ENCODE measurements at places on chromosomes 6 and 20.
A peak's percentile ranks its signal among the peaks of the same experiment; 100 is the strongest.

GRCh38 chr6:99270826-99271225 is 78.6 kb downstream of the FAXC start:
- no peak for ATAC-seq

DNA sequence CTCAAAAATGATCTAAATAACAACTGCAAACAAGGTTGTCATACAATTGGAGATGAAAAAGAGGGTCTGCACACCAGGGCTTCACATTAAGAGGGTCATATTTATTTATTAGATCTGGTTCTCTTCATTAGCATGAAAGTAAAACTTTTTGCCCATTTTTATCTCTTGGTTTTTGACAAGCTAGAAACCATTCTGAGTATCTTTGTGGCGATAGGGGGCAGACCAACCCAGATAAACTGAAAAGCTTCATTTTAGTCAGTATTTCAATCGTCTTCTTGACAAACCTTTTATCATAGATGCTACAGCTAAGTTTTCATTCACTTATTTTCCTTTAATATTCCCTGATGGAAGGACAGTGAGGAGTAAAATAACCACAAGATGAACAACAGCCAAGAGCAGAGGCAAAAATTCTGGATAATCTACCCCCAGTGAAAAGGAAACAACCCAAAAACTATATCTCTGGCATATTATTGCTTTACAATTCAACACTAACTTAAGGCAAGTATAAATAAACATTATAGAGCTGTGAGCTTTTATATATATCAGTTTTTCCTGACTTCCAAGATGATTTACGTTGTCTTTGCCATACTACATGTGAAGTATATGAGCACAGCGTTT is 45.2 kb downstream of the THEMIS start:
- no peak for ATAC-seq

DNA sequence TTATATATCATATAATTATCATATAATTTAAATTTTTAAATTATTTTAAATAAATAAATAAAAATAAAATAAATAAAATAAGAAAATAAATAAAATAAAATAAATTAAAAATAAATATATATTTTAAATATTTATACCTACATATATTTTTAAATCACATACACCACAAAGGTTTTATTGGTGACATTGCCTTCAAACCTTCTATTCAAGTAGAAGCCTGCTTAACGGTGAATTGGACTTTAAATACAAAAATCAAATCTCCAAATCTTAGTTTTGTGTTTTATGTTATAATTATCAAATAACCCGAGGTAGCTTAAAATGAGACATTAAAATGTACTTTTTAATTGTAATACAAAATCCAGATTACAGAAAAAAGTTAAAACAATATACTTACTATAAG is 1137.8 kb downstream of the HACE1 start:
- ATAC-seq = no peak

DNA sequence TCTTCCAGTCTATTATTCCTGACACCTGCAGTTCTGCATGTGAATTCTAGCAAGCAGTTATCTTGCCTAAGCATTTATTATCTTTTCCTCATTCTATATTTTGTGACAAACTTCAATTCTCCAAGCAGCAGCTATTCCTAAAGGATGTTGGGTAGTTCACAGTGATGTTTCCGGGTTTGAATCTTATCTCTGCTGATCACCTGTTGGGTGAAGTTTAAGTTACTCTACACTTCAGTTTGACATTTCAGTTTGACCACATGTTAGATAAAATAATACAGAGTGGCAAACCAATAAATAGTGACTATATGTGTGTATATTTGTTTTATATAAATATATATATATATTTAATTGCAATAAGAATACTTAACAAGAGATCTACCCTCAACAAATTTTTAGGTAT is 168.6 kb downstream of the ADGRG6 start:
- ATAC-seq = no peak

- ATAC-seq = no peak
Measured at GRCh38 chr6:8014947-8015346, 49.2 kb downstream of the BLOC1S5 start.

DNA sequence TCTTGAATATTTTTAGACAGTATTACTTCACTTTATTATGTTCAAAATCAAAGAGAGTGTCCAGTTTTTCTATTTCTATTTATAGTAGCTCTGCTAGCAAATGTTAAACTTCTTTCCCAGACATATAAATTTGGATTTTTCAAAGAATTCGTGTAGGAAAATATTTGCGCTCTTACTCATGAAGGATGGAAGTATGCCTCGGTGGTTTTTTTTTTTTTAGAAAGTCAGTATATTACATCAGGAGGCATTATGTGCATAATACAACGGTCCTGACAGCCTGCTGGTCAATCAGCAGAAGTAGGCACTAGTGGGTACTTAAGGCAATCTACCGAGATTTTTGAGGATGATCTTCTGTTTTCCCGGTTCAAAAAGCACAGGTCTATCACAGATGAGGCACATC is 249.3 kb downstream of the TBX18 start:
- no peak for ATAC-seq

GRCh38 chr6:112269114-112269513 is 14.7 kb upstream of the LAMA4 start:
- ATAC-seq = peak; percentile 52

GRCh38 chr6:147579667-147580066 is 71.2 kb downstream of the SAMD5 start:
- ATAC-seq = no peak

DNA sequence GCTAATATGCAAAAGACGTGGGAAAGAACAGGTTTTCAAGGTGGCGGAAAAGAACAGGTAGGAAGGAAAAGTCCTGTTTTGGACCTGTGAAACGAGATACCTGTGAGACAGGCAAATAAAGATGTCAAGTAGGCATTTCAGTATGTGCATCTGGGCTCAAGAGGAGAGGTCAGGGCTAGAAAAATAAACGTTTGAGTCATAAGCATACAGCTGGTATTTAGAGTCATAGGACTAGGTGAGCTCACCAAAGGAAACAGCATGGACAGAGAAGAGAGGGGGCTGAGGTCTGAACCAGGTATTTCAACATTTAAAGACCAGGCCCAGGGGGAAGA is 14.9 kb downstream of the MTFR2 start:
- ATAC-seq = no peak

- no peak for ATAC-seq
Measured at GRCh38 chr6:55536391-55536956, 42.5 kb downstream of the HMGCLL1 start.

DNA sequence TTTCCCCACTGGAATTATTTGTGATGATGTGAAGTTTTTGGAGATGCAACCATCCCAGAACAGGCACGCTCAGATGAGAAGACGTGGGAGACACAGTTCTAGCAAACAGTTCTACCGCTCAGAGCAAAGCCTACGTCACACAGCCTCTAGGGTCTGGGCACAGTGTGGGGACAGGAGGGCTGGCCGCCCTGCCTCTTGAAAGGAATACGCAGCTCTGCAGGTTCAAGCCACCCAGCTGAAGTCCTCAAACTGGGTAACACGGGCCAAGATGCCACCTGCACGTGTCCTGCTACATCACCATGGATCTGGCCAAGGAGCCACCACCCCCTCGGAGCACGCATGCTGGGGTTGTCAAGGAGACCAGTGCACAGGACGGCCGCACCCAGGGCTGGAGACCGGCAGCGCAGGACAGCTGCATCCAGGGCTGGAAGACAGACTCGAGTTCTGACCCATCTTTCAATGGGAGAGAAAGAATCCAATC is 75.0 kb downstream of the NOL4L start:
- no peak for ATAC-seq

DNA sequence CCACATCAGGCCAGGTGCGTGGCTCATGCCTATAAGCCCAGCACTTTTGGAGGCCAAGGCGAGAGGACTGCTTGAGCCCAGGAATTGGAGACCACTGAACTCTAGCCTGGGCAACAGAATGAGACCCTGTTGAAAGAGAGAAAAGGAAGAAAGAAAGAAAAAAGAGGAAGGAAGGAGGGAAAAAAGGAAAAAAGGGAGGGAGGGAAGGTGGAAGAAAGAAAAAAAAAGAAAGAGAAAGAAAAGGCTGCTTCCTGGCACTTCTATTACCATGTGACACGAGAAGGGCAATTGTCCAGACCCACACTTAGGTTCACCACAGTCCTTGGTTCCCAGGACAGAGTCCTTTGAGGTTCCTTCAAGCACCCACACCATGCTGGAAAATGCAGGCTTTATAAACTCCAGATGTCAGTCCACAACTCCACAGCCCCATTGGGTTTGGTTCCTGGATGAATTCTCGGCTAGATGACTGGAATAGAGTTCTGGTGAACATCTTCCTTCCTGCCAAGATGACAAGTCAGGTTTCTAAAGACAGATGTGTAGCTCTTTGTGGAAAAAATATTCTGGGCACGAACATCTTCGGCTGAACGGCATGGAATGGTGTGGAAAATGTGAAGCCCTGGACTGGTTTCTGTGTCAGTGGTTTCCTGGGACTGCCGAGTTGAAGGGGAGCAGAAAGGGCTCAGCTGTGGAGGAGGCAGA is 32.5 kb downstream of the NT5E start:
- peak; percentile 26 for ATAC-seq

GRCh38 chr6:97110626-97111025 is 172.4 kb downstream of the MMS22L start:
- no peak for ATAC-seq

DNA sequence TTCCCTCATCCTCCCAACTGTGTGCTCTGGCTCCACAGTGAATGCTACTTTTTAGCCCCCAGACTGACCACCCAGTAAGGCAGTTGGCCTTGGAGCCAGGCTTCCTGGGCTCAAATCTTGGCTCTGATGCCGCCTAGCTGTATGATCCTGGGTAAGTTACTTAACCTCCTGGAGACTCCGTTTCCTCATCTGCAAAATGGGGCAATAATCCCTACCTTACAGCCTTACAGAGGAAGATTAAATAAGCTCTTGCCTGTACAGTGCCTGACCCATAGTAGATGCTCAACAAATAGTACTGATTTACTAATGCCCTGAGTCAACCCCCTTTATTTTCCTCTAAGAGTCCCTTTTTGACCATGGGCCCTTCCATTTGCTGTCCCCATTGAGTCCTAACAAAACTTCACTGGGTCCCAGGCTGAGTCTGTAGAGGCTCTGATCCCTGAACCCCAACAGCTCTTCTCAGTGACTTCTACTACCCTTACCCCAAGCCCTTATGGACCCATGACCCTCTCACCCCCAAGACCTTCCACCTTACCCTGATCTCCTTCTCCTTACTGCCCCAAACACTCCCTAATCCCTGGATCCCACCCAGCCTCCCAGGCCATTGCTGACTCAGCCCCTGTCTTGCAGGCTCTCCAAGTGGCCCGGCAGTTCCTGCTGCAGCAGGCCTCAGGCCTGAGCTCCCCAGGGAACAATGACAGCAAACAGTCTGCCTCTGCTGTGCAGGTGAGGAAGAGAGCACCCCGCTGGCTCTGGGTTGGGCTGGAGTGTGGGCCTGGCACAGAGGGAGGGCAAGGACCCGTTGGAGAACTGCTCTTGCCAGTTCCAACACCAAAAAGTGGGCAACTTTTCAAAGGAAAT is 31.4 kb downstream of the FOXP4 start:
- no peak for ATAC-seq

DNA sequence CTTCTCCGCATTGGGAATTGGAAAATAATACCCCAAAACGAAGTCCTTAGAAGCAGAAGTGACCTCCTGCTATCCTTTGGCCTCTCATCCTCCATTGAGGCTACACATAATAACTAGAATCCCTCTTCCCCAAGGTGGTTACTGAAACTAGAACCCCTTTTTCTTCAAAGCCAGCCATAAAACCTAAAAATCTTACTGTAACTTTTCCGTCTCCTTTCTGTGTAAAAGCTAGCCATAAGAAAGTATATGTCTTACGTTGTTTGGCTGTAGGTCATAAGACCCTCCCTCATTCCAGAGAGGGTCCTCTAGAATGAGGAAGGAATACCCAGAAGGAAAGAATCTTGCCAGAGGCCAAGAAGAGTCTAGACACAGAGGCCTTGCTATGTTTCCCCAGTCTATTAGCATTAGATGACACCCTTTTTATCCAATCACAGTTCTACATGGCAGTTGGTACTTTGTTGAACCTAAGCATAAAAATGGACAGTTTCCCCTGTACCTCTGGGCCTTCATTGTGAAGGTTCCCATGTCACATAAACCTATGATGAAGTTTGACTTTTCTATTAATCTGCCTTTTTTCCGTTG is 133.9 kb upstream of the BTN3A2 start:
- no peak for ATAC-seq

- ATAC-seq = no peak
Measured at GRCh38 chr20:5781798-5782750, 31.9 kb downstream of the SHLD1 start.

- ATAC-seq = no peak
Measured at GRCh38 chr6:154241581-154241980, 115.0 kb downstream of the IPCEF1 start.

DNA sequence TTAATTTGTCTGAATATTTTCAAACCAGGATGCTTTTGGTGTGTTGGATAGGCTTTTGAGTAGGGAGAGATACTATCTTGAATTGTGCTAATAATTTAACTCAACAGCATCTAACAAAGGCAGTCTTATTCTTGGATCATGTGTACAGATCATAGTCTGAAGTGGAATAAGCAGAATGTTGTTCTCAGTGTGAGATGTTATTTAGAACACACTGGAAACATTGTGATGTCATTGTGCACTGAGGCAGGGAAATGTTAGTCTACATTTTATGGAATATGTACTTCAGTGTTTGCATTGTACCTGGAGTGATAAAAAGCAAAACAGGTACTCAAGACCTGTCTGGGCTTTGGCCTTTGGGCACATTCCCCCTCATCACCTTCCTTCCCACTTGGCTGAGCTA is 35.0 kb downstream of the RNF144B start:
- no peak for ATAC-seq

- no peak for ATAC-seq
Measured at GRCh38 chr6:139242457-139243240, 49.1 kb downstream of the TXLNB start.

- no peak for ATAC-seq
Measured at GRCh38 chr20:36572701-36573102, 695 bp upstream of the TGIF2 start.

- peak; percentile 62 for ATAC-seq
Measured at GRCh38 chr20:46004889-46005473, 3.7 kb upstream of the MMP9 start.

GRCh38 chr6:122610690-122611455 is 668 bp downstream of the PKIB start:
- peak; percentile 38 for ATAC-seq

- peak; percentile 74 for ATAC-seq
Measured at GRCh38 chr20:55935448-55936208, 69.7 kb downstream of the CBLN4 start.

DNA sequence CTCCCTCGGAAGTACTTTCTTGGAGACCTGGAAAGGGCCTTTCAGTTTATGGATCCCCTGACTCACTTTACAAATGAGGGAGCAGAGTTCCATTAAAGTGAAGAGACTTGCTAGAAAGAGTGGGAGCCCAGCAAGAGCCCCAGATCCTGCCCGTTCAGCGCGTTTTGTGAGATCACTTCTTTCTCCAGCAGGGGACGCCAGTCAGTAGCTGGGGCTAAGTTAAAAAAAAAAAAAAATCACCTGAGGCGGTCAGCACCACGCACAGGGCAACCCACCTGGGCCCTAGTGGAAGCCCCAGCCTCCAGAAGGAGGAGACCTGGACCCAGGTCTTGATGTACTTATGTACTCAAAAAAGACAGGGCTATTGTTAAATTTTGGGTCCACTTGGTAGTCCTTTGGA is 274.5 kb upstream of the RNF24 start:
- ATAC-seq = no peak

All from gastroesophageal sphincter (tissue), 4 donors.